ENCODE measurements at places on chromosomes 1 and 21.

- peak; percentile 65 for DNase-seq
Observed at GRCh38 chr1:39410915-39411436, 80.5 kb upstream of the BMP8A start.

- DNase-seq, result no peak
Observed at GRCh38 chr1:230054092-230054749, 12.8 kb upstream of the GALNT2 start.

DNA sequence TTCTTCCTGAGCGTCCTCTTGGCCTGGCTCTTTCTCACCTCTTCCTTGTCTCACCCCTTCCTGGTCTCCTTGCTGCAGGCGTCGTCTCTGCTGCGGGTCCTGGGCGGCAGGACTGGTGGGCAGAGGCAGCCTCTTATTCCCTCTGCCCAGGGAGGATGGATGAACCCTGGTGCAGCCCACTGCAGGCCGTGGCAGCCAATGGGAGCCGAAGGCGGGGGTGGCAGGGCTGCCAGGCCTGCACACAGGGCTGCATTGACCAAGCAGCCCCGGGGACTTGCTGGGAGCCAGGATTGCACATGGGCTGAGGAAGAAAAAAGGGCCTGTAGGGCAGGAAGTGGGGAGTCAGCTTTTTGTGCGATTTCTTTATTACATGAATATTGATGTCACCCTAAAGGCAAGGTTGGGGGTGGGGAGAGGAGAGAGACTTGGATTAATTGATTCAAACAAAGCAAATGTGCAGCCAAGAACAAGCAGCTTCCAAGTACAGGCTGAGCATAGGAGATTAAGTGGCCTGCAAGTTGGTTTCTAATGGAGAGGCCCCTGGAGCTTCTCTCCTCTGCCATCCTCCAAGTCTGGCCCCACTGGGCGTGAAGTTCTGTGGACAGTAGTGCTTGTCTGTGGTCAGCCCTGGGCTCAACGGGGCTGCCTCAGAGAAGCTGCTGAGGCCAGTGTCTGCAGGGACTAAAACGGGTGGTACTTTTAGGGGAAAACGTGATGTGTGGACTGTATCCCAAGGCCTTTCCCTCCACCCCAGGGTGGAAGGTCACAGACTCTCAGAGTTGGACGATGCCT lies at the start of gene S100B:
Gene S100B, minus strand, starts transcription at position 108 of the 792 bp plus-strand sequence. CDS start 2,667 bp downstream, outside the sequence.
- DNase-seq, result no peak

DNA sequence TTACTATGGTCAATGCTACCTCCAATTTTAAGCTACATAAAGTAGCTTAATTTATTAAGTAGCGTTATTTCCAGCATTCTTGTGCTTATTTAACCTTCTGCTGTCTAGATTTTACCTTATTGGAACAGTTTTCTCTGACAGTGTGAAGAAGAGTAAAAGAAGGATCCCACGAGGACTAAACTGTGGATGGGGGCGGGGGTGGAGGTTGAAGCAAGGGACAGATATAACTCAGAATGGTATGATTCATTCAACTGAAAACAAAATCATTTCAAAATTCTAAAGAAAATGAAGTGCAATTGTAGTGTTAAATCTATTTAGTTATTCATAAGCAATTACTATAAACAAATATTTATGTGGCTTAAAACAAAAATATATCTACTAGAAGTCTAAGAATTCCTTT lies 11.5 kb upstream of the VAV3 start:
- no peak for DNase-seq

GRCh38 chr1:26560403-26560780 lies 30.8 kb downstream of the RPS6KA1 start:
- DNase-seq, result no peak

DNA sequence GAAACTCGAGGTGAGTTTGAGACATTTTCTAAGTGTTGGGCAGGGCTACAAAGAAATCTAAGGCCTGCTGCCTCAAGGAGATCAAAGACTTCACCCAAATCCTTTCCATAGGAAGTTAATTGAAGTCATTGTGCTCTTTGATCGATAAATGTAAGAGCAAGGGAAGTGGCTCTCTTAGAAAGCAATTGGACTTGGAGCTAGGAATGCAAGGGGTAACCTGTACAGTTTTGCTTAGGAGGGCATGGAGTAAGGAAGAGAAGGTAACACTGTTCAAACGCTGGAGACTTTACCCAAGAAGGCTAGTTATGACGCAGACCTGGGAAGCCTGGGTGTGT lies 418.0 kb upstream of the PROX1 start:
- DNase-seq, result no peak

DNA sequence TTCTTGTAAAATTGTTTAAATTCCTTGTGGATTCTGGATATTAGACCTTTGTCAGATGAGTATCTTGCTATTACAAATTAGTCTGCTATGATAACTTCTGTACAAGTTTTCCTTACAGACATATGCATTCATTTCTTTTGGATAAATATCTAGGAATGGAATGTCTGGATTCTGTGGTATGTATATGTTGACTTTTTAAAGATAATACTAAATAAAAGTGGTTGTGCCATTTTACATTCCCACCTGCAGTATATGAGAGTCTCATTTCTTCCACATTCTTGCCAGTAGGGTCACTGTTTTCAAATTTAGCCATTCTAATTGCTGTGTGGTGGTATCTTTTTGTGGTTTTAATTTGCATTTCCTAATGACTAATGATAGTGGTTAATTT lies 53.9 kb downstream of the SYDE2 start:
- no peak for DNase-seq

GRCh38 chr1:23673086-23673813 lies 18.4 kb upstream of the RPL11 start:
- no peak for DNase-seq

DNA sequence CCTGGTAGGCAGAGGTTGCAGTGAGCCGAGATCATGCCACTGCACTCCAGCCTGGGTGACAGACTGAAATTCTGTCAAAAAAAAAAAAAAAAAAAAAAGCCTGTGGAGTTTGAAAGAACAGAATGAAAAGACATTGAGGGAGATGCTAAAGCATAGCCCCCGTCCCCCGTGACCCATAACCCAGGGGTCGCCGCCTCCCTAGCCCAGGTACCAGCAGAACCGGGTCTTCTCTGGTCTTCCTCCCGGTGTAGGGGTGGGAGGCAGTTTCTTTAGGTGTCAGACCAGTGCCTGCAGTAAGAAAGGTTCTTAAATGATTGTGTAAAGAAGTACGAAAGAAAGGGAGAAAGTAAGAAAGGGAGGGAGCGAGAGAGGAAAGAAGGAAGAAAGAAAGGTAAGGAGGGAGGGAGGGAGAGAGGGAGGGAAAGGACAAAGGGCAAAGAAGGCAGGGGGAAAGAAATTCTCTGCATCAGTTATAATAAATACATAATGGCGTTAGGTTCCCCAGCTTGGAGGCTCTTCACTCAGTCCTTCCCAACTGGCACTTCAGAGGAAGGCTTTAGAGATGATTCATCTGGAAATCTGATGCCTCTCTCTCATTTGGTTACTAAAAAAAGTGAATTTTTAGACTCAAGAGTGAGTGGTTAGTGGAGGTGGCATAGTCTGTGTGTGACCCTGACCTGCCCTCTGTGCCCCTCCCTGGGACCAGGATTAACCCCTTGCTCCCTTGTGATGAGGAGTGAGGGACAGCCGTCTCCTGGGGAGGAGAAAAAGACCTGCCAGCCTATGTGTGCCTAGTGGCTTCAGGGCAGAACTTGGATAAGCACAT lies 1.1 kb downstream of the IL24 start:
- DNase-seq, result no peak

DNA sequence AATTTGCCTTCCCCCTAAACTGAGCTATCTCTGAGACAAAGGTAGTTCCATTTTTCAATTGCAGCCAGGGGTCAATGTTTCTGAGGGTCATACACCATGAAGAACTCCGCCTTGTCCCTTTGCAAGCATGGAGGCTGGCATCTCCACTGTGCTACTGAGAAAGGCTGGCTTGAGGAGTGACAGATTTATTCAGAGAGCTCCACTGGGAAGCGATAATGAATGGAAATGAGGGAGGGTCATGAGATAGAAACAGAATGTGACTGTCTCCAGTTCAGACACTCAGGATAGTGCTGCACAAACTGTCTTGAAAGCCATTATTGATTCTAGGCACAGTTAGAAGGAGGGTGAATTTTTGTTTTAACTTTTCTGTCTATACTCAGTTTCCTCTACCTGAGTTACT lies 197.5 kb downstream of the ZNF326 start:
- DNase-seq, result no peak

- no peak for DNase-seq
Observed at GRCh38 chr1:30089024-30089430, 634.4 kb downstream of the MATN1 start.

DNA sequence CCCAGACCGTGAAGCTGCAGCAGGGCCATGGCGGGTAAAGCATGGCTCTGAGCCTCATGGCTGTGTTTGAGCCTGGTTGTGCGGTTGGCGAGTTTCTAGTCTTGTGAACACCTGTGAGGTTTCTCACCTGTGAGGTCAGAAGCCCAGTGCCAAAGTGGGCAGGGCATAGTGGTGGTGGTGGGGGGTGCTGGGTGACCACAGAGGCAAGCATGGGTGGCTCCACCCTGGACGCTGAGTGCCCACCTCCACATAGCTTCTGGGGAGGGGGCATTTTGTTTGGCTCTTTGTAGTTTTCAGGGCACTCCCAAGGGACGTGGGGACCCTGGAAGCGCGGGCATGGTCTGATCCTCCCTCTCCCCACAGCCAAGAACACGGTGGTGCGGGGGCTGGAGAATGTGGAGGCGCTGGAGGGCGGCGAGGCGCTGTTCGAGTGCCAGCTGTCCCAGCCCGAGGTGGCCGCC lies 91.1 kb downstream of the TRIM11 start:
- DNase-seq, result no peak

DNA sequence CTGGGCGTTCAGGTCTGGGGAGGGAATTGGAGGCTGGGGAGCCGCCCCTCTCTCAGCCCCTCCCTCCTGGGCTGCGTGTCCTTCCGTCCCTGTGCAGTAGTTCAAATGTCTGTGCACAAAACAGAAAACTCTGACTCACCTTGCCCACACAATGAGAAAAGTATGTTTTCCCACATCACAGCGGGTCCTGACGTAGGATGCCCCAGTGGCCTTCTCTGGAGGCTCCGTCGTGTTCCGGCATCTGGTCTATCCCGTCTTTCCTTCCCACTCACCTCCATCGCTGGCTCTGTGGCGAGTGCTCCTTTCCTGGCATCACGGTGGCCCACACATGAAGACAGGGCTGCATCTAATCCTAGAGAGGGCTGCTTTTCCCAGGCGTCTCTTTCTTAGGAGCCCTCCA lies 224.0 kb downstream of the KAZN start:
- no peak for DNase-seq

- no peak for DNase-seq
Observed at GRCh38 chr1:6257541-6258069, 3.3 kb downstream of the GPR153 start.

DNA sequence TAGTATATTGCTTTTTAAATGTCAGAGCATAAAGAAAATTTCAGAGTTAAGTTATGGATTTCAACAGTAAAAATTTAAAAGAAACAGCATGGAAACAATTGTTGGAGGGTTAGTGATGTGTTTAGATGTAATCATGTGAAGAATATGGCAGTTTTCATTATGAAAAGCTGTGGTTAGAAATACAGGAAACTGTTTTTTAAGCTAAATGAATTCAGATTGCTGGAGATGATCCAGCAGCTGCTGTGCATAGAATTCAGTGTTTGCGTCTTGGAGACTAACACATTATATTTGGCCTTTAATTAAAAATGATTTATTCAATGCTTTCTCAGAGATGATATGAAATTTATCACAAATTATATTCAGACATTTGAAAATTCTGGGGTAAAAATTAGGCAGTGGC lies 273.6 kb upstream of the LRRC7 start:
- DNase-seq, result no peak

DNA sequence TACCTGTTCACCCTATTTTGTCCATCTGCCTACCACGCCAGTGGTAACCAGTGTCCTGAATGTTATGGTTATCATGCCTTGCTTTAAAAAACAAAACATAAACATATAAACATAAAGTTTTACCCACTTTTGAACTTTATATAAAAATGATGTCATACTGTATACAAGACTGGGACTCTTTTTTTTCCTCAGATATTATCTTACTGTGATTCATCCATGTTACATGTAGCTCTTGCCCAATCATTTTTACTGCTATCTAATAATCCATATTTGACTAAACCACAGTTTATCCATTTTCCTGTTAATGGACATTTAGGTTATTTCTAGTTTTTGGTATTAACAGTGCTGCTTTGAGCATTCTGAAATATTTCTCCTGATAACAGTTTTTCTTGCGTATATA lies 78.8 kb downstream of the GPR161 start:
- DNase-seq, result no peak

GRCh38 chr1:163842571-163842970 lies 520.8 kb downstream of the NUF2 start:
- DNase-seq, result no peak

- DNase-seq, result no peak
Observed at GRCh38 chr1:15592285-15592684, 7.4 kb upstream of the AGMAT start.

- DNase-seq, result no peak
Observed at GRCh38 chr1:1832820-1833219, 54.5 kb upstream of the NADK start.

DNA sequence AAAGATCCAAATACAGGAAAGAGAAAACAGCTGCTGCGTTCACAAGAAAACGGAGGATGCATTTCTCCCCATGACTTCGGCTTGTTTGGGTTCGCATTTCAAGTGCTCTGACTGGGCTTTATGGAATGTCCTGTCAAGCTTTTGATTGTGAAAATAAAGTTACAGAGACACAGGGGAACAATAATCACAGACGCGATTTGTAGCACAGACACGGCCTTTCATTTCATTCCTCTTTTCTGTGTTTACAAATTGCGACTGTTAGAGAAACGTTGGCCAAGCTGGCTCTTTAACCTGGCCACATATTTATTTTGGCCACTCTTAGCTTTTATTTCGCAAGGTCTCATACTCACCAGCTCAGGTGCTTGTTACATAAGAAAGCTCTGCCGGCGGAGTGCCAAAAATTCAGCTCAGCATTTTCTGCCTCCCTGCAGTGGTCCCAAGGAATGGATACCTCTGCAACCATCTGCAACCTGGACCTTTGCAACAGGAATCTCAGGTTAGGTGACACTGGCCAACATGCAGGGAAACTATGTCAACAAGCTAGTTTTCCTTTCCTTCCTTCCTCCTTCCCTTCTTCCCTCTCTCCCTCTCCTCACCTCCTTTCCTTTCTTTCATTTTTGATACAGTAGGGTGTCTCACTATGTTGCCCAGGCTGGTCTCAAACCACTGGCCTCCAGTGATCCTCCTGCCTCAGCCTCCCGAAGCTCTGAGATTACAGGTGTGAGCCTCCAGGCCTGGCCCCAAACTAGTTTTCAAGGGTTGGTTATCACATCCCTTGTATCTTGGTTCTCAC lies 58.2 kb upstream of the SLC45A1 start:
- no peak for DNase-seq

GRCh38 chr21:41920476-41920875 lies 33.3 kb downstream of the C2CD2 start:
- DNase-seq, result no peak

- DNase-seq, result peak; percentile 15
Observed at GRCh38 chr21:41369105-41369919, 7.5 kb downstream of the MX2 start.

Data from activated CD4-positive, alpha-beta T cell treated with anti-CD3 and anti-CD28 coated beads, Interleukin-2, amount 50 U/mL, for 4 hours (primary cell).